ENCODE measurements at places on chromosomes 4 and X.

DNA sequence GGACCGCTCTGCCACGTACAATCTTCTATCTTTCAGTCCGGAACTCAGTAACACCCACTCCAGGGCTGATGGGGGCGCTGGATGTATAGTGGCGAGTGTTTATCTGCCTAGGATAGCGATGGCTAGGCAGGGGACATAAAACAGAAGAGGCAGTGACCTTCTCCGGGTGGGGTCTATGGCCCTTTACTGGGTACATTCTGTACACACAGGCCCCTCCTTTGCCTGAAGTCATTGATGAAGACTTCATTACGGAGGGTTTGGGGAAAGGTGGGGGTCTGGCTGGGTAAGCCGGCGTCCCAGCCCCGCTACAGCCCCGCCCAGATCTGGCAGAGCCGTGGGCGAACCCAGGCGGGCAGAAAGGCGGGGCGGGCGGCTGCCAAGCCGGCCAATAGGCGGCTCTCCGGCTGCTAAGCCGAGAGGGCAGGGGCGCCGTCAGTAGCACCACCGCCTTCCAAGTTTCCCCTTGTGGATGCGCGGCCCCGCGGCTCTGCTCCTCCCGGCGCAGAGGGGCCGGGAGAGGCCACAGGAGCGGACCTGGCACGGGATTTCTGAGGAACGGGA lies at the start of gene CHST7:
Gene CHST7 (plus strand): TSS at position 435 of the 561 bp plus-strand sequence. CDS start 167 bp downstream, outside the sequence.
- DNase-seq, result peak; percentile 52

GRCh38 chr4:105455998-105456397 lies 17.9 kb downstream of the PPA2 start:
- DNase-seq, result no peak

- no peak for DNase-seq
Observed at GRCh38 chr4:14196131-14196530, 568.6 kb upstream of the BOD1L1 start.

DNA sequence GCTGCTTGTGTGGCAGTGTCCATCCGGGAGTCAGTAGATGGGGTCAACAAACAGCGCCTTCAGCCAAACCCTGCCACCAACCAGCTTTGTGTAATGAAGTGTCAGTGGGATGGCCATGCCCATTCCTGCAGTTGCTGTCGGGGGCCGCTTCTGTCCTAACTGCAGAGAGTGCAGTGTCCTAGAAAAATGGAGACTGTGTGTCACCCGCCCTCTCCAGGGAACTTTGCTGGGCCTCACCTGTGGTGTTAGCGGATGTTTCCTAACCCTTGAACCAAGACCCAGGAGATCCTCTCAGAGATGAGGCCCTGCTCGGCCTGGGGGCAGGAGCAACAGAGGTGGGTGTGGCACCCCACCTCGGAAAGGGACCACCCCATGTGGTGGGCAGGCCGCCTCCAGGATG lies 35.3 kb upstream of the HGFAC start:
- no peak for DNase-seq

DNA sequence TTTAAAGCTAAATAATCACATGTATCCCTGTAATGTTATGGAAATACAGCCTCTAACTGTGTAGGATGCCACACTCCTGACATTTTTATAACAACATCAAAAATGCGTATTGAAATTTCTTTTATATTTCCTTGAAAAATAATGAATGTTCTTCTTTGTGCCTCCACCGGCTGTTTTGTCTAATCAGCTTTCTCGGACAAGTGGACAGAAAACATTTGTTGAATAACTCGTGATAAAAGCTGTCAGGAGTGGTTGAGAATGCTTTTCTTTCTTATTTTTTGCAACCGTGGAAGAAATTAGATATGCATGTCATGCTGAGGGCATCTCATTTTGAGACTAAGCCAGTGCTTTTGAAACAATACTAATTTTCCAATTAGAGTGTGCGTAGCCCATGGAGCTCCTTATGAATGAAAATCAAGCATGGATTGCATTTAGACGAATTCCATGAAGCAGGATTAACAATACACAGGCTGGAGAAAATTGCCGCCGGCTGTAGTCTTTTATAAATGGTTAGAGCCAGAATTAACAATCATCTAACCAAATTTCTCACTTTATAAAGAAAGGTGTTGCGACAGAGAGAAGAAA lies 614.5 kb upstream of the LCORL start:
- DNase-seq, result no peak

DNA sequence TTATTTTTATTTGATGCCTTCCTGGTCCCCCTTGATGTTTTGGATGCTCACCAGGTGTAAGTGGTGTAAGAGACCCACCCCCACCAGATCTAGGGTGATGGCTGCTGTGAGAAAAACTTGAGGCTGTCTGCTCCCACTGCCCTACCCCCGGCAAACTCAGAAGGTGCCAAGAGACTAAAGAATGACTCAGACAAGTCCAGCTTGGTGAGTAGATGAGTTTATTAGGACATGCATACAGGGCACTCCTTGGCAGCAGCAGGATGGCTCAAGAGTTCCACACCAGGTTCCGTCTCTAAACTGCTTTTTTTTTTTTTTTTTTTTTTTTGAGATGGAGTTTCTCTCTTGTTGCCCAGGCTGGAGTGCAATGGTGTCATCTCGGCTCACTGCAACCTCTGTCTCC lies 84.0 kb upstream of the HPF1 start:
- DNase-seq, result no peak

DNA sequence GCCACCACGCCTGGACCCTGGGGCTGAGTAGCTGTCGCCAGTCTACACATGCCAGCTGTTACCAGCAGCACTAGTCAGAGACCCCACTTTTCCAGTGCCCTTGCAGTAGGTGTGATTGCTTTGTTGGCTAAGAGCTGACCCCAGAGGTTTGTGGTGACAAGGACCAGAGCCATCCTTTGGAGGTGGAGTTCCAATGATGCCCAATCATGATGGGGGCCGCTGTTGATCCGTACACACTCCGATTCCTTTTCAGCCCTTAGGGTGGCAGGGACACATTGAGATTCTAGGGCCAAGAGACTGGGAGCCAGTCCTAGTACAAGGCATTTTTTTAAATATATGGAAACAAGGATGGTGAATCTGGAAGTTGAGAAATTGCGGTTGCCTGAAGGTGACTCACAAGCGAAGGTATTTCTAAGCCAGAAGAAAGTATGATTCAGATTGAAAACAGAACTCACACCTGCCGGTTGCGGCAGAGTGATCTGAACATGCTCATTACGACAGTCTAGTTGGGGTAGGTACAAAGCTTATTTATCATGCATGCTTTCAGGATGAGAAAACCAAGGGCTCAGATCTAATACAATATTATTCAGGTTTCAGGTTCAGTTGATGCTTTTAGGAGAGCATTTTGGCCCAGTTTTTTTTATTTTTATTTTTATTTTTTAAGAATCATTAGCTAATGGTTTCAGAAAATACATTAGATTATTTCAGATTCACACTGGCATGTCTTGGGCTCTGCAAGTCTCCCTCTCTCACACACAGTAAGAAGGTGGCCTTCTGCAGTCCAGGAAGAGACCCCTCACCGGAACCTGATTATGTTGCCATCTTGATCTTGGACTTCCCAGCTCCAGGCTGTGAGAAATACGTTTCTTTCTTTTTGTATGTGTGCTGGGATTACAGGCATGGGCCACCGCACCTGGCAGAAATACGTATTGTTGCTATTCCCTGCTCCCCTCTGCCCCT lies 43.4 kb downstream of the SHROOM2 start:
- peak; percentile 6 for DNase-seq

- no peak for DNase-seq
Observed at GRCh38 chr4:189177130-189177529, 763.5 kb upstream of the FRG1 start.

DNA sequence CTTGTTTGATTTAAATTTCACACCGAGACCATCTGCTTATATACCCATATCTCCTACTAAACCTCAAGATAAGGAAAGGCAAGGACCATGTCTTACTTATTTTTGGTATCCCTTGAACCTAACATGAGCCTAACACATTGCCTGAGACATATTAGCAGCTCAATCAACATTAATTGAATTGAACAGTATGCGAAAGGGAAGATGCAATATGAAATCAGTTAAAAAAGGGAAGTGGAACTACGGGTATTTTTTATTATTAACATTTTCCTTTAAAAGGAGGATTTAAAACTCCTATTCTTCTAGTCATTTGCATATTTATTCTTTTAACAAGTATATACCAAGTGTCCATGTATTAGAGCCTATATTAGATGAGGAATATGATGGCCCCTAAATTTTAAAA lies 197.0 kb downstream of the CAMK2D start:
- no peak for DNase-seq

- DNase-seq, result no peak
Observed at GRCh38 chr4:41142376-41143310, 71.7 kb downstream of the APBB2 start.

DNA sequence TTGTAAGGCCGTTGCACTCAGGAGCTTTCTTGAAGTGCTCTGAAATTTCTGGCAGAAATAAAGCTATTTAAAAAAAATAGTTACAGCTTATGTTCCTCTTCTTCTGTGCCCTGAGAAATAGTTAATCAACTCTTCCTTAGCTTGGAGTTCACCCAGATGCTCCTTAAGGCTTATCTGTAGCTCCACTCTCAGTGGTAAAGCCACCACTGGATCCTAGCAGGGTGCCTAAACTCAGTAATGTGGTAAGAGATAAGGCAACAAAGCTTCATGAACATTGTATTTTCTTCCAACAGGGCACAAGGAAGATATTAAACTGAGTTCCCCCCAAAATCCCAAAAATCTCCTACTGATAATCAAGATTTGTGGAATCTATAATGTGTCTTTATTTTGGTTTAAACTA lies 299.5 kb downstream of the MAPK10 start:
- no peak for DNase-seq

- no peak for DNase-seq
Observed at GRCh38 chrX:10582945-10583344, 37.4 kb downstream of the MID1 start.

GRCh38 chr4:151694961-151695720 lies 65.7 kb downstream of the GATB start:
- no peak for DNase-seq

DNA sequence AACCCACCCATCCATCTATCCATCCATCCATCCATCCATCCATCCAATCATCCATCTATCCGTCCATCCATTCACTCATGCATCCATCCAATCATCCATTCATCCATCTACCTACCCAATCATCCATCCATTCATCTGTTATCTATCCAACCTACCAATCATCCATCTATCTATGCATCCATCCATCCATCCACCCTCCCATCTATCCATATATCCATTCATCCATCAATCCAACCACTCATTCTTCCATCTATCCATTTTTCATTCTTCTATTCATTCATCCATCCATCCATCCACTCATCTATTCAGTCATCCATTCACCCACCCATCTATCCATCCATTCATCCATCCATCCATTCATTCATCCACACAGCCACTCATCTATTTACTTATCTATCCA lies 80.1 kb upstream of the SHOX start:
- DNase-seq, result no peak

- no peak for DNase-seq
Observed at GRCh38 chr4:116070283-116070682, 956.9 kb upstream of the NDST4 start.

GRCh38 chr4:175504318-175504717 lies 307.7 kb downstream of the GPM6A start:
- DNase-seq, result no peak

DNA sequence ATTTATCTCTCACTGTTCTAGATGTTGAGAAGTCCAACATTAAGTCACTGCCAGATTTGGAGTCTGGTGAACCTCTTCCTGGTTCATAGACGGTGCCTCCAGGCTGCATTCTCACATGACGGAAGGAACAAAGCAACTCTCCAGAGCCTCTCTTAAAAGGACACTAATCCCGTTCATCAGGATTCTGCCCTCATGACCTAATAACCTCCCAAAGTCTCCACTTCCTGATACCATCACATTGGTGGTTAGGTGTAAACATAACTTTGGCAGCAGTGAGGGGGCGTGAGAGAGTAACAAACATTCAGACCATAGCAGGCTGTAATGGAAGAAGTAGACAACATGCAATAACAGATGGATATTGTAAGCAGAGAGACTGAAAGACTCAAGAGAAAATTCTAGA lies 388.6 kb downstream of the PDHA2 start:
- DNase-seq, result no peak

GRCh38 chr4:183989931-183990330 lies 84.8 kb downstream of the STOX2 start:
- DNase-seq, result no peak

GRCh38 chr4:169203891-169204290 lies 66.9 kb downstream of the SH3RF1 start:
- no peak for DNase-seq

- no peak for DNase-seq
Observed at GRCh38 chr4:5712517-5712916, 1.5 kb downstream of the EVC start.

DNA sequence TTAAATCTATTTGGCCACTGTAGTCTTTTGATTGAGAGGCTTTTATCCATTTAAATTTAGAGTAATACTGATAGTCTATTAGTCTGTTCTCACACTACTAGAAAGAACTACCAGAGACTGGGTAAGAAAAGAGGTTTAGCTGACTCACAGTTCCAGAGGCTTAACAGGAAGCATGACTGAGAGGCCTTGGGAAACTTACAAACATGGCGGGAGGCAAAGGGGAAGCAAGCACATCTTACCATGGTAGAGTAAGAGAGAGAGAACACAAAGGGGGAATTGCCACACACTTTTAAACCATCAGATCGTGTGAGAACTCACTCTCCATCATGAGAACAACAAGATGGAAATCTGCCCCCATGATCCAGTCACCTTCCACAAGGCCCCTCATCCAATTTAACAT lies 410.9 kb downstream of the PDGFC start:
- DNase-seq, result no peak

DNA sequence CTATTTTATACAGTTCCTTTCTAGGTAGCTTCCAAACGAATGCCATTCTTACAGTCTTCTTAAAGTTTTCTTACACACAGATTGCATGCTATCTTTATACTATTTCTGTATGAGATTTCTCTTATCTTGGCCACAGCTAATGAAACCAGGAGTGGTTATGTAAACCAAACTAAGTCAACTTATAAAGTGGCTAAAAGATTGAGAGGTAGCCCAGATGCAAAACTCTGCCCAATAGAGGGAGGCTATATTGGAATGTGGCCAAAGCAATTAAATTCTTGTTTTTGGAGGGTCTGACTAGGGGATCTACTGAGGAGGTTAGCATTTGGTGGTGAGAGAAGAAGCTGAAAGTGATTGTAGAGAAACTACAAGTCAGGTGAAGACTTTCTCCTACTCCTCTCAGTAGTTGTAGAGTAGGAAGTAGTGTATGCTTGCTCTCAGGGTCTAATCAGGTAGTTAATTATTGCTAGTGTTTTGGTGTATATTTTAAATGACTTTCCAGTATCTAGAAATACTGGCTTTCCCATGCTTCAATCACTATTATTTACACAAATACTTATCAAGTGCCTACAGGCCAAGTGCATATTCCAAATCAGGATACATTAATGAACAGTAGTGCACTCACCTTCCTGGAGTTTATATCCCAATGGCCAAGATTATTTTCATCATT lies 104.2 kb upstream of the HPGD start:
- DNase-seq, result no peak

GRCh38 chr4:73523126-73523525 lies 41.6 kb downstream of the AFM start:
- DNase-seq, result no peak

DNA sequence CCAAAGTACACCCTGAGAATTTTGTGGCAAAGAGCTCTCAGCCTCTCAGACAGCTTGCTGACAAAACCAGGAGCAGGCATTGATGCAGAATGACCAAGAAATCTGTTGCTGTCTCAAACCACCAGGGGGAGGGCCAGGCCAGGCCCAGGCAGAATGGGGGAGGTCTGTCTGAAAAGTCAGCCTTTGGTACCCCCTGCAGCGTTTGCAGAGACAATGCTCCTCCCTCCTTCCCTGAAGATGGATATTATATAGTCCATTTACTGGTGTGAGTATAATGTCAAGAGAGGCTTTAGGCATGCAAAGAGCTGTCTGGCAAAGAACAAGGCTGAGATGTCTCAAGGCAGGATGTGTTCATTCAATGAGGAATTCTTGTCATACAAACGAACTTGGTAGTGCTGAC lies 52.9 kb upstream of the TRPC5OS start:
- DNase-seq, result no peak

Data from stimulated activated CD4-positive, alpha-beta T cell treated with anti-CD3 and anti-CD28 coated beads, TNF-alpha, amount 100 ng/mL, for 24 hours (primary cell).